ENCODE measurements at places on chromosomes 12 and 14.

GRCh38 chr12:31966558-31967205 lies 7.5 kb downstream of the RESF1 start:
- no peak for DNase-seq

GRCh38 chr14:30193845-30194501 lies 266.3 kb upstream of the PRKD1 start:
- no peak for DNase-seq

DNA sequence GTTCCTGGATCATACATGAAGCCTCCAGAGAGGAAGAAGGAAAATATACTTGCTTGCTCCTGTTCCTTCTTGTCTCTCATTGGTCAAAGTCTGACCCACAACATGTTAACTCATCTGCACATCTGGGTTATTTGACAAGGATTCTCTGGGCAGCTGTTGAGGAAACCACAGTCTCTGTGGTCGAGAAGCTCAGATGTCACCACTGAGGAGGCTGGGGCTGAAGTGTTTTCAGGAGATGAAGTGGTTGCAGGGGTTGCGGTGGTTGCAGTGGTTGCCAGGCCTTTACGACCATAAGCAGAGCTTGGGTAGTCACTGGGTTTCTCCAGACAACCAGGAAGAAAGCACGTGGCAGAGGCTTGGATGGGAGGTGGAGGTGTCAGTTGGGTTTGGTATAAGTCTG lies 265.0 kb upstream of the LRIG3 start:
- no peak for DNase-seq

- no peak for DNase-seq
Observed at GRCh38 chr12:40168868-40169267, 55.9 kb upstream of the LRRK2 start.

GRCh38 chr12:19273482-19274330 lies 144.2 kb downstream of the PLEKHA5 start:
- DNase-seq, result no peak

GRCh38 chr12:127079636-127080035 lies 1187.3 kb upstream of the TMEM132C start:
- no peak for DNase-seq

GRCh38 chr12:1611803-1612572 lies 17.0 kb upstream of the WNT5B start:
- DNase-seq, result no peak

DNA sequence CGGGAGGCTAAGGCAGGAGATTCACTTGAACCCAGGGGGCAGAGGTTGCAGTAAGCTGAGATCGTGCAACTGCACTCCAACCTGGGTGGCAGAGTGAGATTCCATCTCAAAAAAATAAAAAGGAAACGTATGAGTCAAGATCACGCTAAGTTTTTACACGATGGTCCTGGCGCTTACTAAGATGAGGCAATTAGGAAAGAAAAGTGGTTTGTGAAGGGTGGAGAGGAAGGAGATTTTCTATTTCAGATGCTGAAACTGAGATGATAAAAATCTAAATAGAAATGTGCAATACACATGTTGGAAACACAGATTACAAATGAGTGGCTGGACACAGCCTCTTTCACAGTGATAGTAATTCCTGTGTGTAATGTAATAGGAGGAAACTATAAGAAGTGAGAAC lies 63.2 kb downstream of the KDM5A start:
- no peak for DNase-seq

DNA sequence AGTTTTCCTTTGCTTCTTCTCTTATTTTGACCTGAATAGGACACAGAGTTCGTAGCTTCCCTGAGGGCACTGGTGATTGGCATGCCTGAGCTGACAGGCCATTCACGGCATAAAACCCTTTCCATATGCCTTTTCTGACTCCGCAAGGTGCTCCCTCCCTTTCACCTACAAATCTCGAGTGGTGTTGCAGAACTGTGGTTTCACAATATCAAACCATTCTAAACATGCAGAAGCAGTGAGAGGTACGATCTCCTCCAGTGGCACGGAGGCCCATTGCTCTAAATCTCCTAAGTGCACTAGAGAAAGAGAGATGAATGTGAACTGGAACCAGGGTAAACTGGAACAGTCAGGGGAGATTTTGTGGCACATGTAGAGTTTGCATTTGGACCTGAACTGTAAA lies 23.9 kb downstream of the CLSTN3 start:
- no peak for DNase-seq

DNA sequence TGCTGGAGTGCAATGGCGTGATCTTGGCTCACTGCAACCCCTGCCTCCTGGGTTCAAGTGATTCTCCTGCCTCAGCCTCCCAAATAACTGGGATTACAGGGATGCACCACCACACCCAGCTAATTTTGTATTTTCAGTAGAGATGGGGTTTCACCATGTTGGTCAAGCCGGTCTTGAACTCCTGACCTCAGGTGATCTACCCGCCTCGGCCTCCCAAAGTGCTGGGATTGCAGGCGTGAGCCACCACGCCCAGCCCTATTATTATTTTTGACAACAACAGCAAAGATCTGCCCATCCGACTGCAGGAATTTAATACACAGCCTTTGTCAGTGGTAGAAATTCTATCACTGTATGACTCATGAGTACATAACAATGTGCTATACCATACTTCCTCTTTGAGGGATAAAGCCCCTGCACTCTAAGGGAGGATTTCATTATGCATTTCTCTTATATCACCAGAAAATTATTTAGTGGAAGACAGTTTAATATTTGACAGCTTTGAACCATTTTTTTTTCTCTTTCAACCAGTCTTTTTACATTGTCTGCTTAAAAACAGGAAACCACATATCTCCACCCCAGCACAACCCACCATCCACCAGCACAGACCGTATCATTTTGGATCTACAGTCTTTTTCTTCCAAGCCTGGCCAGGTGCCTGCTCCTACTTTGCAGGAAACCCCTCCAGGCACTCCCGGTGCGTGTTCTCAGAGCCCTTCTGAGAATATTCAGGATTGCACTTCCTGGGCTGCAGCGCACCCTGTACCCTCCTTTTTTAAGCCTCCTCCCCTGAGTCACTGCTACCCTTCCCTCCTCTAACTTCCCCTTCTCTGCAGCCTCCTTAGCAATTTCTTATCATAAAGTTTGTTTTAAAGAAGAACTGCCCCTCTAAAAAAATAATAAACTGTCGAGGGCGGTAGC lies 594 bp downstream of the ARHGDIB start:
- DNase-seq, result no peak

DNA sequence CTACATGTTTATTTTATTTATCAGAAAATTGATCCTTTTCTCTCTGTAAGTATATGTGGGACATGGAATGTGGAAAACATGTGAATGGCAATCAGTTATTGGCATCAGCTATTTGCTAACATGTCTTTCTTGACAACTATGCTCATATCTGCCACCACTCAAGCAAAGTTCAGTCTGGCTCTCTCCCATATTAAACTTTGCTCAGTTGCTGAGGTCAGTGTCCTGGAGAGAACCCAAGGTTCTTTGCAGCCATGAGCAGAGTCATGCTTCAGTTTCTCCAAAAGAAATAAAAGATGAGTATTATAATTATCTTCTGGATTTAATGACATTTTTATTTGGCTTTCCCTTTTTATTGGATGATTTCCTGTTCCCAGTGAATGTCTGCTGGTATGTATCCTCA lies 42.6 kb downstream of the A2M start:
- DNase-seq, result no peak

DNA sequence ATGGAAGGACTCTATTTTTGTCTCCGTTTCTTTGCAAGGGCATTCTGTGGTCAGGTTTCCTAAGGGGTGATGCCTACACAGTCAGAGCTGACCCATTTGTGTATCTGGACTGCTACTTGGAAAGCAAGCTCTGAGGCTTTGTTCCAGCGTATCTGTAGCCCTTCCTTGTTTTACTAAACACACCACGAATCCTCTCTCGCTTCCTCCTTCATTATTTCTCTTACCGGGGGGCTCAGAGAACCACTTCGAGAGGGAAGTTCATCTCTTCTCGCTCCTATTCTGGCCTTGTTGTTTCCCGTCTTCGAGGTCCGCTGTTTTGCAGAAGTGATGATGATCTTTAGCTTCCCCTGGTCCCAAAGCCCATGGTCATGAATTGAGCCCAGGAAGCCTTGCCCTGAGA lies 164.7 kb downstream of the SSPN start:
- no peak for DNase-seq

DNA sequence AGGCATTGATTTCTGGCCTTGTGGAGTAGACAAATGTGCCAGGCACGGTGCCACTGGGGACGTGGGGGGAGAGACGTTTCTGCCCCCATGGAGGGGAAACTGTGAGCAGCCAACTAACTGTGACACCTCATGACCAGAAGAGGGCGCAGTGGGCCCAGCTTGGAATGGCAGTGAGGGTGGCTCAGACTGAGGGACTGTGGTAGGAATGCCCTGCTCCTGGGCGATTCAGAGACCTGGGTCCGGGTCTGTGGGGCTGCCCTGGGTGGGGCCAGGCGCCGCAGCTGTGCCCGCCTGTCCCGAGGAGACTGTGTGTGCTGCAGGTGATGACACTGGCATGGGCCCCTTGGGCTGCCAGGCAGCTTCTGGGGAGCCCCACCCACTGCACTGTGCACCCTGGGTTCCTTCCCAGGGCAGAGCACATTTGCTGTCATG lies 60.6 kb downstream of the SLC25A47 start:
- peak; percentile 35 for DNase-seq

DNA sequence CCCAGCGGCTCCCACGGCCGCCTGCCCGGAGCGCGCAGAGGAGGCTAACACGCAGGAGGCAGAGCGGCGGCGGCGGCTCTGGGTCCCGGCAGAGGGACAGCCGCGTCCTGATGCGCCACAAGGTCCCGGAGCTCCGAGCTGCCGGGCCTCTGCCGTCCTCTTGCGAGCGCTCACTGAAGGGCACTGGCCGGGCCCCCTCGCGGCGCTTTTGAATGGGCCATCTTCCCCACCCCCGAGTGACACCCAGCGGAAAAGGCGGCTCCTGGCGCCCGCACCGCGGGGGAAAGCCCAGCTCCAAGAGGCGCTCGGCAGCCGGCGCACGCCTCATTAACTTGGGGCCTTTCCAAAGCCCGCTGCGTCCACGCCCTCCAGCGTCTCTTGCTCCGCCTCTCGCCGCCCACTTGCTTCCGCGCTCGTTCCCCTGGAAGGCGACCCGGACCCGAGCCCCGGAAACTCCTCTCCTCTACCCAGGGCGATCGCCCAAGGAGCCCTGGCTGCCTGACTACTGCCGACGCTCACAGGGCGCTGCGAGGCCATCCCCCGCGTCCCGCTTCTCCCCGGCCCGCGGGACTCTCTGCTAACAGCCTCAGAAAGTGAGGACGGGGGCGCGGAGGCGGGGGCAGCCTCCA lies at the start of gene PHLDA1:
PHLDA1 (minus strand) TSS at position 363 of the 629 bp plus-strand sequence.
- peak; percentile 87 for DNase-seq

GRCh38 chr12:121789800-121790728 lies 3.4 kb downstream of the RHOF start:
- DNase-seq, result peak; percentile 59

GRCh38 chr14:56044196-56044595 lies 74.0 kb upstream of the PELI2 start:
- no peak for DNase-seq

- DNase-seq, result no peak
Observed at GRCh38 chr14:70448633-70449340, 3.2 kb upstream of the ADAM21 start.

DNA sequence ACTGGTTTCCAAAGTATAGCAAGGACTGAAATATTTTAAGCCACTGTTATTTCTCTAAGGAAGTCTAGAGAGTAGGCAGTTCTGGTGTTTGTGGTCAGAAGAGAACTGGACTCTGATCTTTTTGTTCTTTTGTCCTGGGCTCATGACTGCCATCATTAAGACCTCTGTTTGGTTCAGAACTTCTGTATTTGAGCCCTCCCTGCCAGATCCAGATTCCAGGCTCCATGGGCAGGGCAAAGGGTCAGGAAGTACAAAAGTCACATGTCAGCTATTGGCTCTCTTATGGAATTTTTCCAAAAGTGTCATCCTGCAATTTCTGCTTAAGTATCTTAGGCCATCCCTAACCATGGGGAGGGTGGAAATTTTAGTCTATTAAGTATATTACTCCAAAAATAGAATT lies 6.8 kb downstream of the PIWIL1 start:
- no peak for DNase-seq

- no peak for DNase-seq
Observed at GRCh38 chr14:98513558-98513957, 758.4 kb downstream of the BCL11B start.

DNA sequence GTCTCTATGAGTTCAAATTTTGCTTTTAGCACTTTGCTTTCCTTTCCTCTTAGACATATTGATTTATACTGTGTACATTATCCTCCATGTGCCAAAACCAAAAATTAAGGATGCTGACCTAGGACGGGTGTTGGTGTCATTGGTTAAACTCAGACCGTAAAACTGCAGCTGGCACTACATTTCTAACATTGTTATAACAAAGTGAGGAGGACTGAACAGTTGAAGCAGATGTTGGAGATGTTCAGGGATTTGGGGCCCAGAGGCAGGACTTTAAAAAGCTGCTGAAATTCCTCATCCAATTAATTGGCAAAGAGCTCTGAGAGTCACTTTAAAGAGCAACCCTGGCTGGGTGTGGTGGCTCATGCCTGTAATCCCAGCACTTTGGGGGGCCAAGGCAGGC lies 72.4 kb downstream of the TMTC1 start:
- DNase-seq, result no peak

DNA sequence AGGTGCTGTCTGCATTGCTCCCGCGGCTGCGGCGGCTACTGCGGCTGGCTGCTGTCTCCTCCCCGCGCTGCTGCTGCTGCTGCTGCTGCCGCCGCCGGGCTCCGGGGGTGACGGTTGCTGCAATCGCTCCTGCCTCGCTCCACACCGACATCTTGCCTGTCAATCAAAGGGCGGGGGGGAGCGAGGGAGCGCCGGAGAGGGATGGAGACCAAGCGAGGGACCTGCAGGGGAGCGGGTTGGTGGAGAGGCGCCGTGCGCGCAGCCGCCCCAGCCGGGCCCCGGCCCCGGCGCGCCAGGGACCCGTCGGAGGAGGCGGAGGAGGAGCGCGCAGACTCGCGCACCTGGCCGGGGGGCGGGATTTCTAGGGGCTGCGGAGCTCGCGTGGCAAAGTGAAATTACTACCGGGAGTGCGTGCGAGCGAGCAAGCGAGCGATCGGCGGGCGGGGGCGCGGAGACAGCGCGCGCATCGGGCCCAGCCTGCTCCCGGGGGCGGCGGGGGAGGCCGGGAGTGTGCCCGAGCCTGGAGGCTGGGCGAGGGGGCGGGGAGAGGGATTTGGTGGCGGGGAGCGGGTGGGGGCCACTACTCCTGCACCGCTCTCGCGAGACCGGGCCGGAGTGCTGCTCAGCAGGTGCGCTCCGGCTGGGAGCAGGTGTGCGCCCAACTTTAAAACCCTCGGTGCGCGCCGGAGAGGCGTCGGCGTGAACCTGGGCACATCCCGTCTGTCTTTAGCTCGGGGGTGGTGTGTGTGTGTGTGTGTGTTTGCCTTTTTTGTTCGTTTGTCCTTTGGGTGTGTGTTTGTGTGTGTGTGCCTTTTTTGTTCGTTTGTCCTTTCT lies at the start of gene KSR2:
KSR2 (minus strand) TSS at position 165 of the 834 bp plus-strand sequence. CDS start 735 bp downstream, outside the sequence.
- peak; percentile 21 for DNase-seq

- DNase-seq, result no peak
Observed at GRCh38 chr12:16299403-16299802, 21.9 kb upstream of the SLC15A5 start.

DNA sequence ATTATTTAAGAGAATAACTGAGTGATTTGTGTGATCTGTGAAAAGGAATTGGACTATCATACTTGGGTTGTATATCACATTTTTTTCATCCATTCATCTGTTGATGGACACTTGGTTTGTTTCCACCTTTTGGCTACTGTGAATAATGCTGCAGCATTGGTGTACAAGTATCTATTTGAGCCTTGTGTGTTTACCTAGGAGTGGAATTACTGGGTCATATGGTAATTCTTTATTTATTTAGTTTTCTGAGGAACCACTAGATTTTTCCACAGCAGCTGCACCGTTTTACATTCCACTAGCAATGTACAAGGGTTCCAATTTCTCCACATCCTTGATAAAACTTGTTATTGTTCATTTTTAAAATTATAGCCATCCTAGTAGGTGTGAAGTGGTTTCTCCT lies 56.1 kb downstream of the APAF1 start:
- DNase-seq, result no peak

GRCh38 chr14:106417224-106418049 lies 891.1 kb downstream of the TMEM121 start:
- peak; percentile 100 for DNase-seq
